Esophagus mucosa (tissue), 1 donor: ENCODE measurements at places on chromosomes 7 and 10. TPM values are rescaled to one million over a fixed set of nuclear protein-coding genes. Genes with fewer than 3 reads are reported as not detected.

IDI2 gene
- total RNA-seq: not detected

GRCh38 chr7:24833549-24833948 lies 76.3 kb upstream of the GSDME start:
- ATAC-seq: no peak

DNA sequence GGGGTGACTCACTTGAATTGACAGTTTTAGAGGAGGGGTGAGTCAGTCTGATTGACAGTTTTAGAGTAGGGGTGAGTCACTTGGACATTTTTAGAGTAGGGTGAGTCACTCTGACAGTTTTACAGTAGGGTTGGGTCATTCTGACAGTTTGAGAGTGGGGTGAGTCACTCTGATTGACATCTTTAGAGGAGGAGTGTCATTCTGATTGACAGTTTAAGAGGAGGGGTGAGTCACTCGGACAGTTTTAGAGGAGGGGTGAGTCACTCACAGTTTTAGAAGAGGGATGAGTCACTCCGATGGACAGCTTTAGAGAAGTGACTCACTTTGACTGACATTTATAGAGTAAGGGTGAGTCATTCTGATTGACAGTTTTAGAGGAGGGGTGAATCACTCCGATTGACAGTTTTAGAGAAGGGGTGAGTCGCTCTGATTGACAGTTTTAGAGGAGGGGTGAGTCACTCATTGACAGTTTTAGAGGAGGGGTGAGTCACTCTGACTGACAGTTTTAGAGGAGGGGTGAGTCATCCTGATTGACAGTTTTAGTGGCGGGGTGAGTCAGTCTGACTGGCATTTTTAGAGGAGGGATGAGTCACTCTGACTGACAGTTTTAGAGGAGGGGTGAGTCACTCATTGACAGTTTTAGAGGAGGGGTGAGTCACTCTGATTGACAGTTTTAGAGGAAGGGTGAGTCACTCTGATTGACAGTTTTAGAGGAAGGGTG lies 595.9 kb downstream of the DNAJB6 start:
- ATAC-seq: peak; percentile 48

DNA sequence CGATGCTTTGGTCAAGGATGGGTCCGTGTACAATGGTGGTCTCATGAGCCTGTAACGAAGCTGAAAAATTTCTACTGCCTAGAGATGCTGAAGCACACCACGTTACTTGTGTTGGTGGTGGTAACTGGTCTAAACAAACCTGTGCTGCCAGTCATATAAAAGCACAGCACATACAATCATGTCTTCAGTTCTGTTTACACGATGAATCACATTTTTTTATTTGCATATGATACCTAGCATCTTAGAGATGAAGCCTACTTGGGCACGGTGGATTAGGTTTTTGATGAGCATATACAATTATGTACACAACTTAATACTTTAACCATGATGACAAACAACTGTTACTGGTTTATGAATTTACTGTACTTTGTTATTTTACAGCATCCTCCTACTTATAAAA lies 201.0 kb downstream of the ZMYND11 start:
- ATAC-seq: peak; percentile 79

- no peak for ATAC-seq
These were observed 422.7 kb downstream of the SORCS3 start for GRCh38 chr10:105063796-105064195.

DNA sequence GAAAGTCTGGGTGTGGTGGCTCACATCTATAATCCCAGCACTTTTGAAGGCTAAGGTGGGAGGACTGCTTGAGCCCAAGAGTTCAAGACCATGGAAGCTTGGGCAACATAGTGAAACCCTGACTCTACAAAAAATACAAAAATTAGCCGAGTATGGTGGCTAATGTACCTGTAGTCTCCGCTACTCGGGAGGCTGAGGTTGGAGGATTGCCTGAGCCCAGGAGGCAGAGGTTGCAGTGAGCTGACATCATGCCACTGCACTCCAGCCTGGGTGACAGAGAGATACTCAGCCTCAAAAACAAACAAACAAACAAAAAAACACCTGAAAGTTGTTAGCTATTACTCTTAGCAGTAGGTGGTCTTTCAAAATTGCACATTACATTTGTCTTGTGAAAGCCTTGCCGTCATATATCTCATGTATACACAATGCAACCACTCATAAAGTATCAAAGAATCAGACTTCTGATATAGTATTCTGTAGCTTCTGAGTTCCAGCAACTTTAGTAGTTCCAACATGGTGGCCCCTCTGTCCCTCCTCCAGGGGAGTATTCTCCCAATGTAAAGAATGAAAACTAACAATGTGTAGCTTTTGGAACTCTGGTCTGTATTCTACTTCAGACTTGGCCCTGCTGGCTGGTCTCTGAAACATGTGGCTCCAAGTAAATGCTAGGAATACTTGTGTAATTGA lies 101.5 kb downstream of the ZNF92 start:
- ATAC-seq: no peak

GRCh38 chr7:26588511-26588910 lies 275.9 kb downstream of the SKAP2 start:
- ATAC-seq: no peak
